ENCODE measurements at places on chromosomes 1 and 21. TPM values are rescaled to one million over a fixed set of nuclear protein-coding genes. Genes with fewer than 3 reads are reported as not detected.

The PLEKHN1 gene
- 0.16 TPM for total RNA-seq

The LMX1A gene
- 1.3 TPM for total RNA-seq

The EFHD2 gene
- 32.8 TPM for total RNA-seq

GRCh38 chr1:169115891-169116585 is 9.5 kb downstream of the ATP1B1 start:
- DNase-seq = peak; percentile 84

GRCh38 chr1:209513226-209513625 is 70.3 kb upstream of the CAMK1G start:
- DNase-seq = no peak

GRCh38 chr1:31771891-31772668 is 7.9 kb upstream of the ADGRB2 start:
- DNase-seq = no peak

- no peak for DNase-seq
Measured at GRCh38 chr1:44894591-44894990, 51.5 kb upstream of the PTCH2 start.

- no peak for DNase-seq
Measured at GRCh38 chr1:171769171-171769570, 12.3 kb upstream of the METTL13 start.

DNA sequence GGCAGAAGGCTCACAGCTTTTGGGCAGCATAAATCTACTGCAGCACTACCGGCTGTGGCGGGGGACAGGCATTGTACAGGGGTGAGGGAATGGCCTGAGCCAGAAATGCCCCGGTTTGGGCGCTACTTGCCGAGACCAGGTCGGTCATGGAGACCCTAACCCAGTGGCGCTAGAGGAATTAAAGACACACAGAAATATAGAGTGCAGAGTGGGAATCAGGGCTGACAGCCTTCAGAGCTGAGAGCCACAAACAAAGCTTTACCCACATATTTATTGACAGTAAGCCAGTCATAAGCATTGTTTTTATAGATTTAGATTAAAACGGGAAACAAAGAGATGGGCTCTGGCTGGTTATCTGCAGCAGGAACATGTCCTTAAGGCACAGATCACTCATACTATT is 101.8 kb downstream of the POU2F1 start:
- no peak for DNase-seq

- DNase-seq = no peak
Measured at GRCh38 chr21:34983680-34984086, 65.4 kb downstream of the RUNX1 start.

GRCh38 chr1:238621405-238621804 is 730.7 kb upstream of the ZP4 start:
- no peak for DNase-seq

DNA sequence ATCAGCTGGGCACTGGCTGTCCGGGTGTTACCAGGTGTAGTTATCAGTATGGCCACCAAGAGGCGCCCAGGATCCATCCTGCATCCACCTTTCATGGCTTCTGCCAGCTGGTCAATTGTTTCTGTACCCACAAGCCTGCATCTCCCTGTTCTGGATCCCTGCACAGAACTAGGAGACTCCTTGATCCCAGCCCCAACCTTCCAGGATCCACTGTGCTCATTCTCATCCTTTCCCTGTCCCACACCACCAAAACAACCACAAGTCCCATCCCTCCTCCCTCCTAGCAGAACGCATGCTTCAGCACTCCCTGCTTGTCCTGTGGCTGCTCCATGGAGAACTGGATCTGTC is 27.2 kb upstream of the FOXE3 start:
- DNase-seq = peak; percentile 58

DNA sequence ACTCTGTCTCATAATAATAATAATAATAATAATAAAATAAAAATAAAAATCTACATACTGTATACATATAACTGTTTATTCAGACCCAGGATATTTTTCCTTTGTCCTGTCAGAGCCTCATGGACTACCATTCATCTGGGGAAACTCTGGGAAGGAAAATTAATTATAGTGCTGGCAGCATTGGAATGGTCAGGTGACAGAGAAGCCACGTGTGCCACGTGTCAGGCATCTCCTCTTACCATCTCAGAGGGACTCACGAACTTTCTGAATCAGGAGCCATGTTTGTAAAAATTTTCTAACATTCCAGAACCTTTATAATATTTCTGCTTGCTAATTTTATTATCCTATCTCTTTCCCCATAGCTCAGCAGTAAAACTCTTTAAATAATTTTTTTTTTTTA is 97.8 kb upstream of the HNRNPU start:
- DNase-seq = no peak

The LHX8 gene
- not detected for total RNA-seq

The TBX19 gene
- total RNA-seq = 7.8 TPM

DNA sequence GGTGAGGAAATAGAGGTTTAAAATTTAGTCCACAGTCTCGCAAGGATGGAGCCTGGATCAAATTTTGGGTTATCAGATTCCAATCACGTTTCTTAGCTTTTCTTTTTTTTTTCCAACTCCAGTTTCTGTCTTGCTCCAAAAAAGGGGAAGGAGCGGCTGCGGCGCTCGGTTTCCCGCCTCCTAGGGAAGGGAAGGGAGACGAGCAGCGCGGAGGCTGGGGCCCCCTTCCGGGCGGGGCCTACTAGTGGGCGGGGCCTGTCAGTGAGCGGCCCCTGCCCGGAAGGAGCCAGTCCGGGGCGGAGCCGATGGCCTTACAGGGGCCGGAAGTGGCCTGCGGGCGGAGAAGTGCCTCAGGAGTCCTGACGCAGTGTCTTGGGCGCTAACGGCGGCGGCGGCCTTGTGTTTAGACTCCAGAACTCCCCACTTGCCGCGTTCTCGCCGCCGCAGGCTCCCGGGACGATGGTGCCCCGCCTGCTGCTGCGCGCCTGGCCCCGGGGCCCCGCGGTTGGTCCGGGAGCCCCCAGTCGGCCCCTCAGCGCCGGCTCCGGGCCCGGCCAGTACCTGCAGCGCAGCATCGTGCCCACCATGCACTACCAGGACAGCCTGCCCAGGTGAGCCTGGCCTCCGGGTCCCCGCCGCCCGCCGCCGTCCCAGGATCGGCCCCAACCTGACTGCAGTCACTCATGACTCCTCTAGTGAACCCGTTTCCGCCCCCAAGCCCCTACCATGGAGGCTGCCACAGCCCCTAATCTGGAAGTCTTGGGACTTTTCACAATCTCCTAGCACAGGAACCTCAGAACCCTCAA is at the start of gene CPT2:
CPT2 (plus strand) TSS at position 340 of the 806 bp plus-strand sequence; CDS start at position 460, 120 bp downstream.
- DNase-seq = peak; percentile 83

GRCh38 chr1:214709241-214709640 is 106.2 kb downstream of the CENPF start:
- no peak for DNase-seq

DNA sequence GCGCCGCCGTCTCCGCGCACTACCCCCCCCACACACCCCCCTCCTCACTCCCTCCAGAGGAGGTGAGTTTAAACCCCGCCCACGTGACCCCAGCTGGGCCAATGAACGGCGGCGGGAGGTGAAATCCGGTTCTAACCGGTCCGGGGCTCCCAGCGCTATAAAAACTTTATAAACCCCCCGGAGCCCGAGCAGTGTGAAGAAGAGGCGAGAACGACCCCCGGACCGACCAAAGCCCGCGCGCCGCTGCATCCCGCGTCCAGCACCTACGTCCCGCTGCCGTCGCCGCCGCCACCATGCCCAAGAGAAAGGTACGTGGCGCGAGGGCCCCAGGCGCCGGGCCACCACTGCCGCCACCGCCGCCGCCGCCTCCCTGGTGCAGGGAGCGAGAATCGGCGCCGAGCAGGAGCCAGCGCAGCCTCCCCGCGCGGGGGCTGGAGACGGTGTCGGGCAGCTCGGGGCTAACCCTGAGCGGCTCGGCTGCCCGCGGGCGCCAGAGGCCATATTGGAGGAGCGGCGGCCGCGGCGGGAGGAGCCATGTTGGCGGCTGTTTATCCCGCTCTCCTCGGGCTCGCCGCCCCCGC is at the start of gene HMGN2:
HMGN2 (plus strand) TSS at position 121 of the 581 bp plus-strand sequence; CDS start at position 294, 173 bp downstream.
- DNase-seq = peak; percentile 89

DNA sequence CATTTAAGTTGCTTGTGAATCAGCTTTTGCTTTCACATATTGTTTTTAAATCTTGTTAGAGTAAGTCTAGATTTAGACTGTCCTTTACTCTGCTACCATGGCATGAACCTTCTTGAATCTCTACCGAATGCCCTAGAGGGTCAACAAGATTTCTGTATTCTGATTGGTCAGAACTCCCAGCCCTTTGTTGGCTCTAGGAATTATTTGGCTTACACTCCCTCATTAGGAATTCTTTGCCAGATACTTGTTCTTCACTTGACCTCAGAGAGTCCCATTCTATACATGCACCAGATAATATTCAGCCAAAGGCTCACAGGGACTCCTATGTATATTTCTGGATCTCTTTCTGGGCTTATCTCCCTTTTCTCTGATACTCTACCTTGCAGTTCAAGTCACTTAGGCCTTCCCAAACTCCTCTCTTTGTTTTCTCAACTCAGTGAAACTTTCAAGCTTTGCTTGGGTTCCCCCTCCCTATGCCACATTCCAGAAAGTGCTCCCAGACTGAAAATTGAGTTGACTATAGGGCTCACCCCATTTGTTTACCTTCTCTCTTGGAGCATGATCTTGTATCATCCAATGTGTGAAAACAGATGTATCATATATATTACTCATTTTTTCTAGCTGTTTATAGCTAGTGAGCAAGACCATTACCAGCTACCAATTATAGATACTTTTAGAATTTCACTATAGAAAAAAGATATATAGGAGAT is 405.0 kb downstream of the PLPP3 start:
- DNase-seq = no peak

DNA sequence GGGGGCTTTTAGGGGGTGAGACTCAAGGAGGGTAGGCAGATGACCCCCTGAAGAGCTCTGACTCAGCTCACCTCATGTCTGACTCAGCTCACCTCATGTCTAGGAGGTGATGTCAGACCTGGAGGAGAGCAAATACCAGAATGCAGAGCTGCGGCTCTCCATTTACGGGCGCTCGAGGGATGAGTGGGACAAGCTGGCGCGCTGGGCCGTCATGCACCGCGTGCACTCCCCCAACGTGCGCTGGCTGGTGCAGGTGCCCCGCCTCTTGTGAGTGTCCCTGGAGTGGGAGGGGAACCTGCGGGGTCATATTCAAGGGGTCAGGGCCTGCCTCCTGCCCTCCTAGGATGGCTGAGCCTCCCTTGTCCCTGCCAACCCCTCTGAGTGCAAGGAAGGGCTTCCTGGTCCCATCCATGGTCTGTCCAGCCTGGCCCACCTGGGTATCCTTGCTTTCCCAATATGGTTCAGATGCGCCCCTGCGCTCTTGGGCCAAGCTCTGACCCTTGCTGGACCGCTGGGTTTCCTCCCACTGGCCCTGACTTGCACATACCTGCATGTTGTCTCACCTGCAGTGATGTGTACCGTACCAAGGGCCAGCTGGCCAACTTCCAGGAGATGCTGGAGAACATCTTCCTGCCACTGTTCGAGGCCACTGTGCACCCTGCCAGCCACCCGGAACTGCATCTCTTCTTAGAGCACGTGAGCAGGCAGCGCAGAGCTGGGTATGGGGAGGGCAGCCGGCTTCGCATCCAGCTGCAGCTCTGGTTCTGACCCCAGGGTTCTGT is 9.1 kb downstream of the AMPD2 start:
- no peak for DNase-seq

- no peak for DNase-seq
Measured at GRCh38 chr1:109149874-109150601, 36.1 kb downstream of the ELAPOR1 start.

- no peak for DNase-seq
Measured at GRCh38 chr21:30964283-30964682, 74.0 kb downstream of the KRTAP19-8 start.

- no peak for DNase-seq
Measured at GRCh38 chr1:30981172-30981571, 72.6 kb upstream of the SDC3 start.

The DEDD gene
- total RNA-seq = 39.0 TPM

DNA sequence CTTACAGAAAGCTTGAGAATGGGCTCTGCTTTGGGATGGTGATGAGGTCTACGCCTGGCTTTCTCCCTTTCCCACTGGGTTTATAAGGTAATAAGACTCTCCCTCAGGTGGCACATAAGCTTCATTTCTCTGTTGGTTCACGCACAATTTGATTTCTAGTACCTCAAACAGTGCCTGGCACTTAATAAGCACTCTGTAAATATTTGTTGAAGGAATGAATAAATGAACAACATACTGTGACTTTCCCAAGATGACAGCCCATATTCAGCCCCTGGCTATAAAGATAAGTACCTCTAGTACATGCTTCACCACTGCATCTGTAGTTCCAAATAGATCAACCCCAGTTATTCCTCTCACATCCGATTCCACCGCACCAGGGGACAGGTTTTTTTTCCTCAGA is 17.8 kb downstream of the COPA start:
- DNase-seq = no peak

- no peak for DNase-seq
Measured at GRCh38 chr1:220432408-220432807, 95.5 kb upstream of the MARK1 start.

DNA sequence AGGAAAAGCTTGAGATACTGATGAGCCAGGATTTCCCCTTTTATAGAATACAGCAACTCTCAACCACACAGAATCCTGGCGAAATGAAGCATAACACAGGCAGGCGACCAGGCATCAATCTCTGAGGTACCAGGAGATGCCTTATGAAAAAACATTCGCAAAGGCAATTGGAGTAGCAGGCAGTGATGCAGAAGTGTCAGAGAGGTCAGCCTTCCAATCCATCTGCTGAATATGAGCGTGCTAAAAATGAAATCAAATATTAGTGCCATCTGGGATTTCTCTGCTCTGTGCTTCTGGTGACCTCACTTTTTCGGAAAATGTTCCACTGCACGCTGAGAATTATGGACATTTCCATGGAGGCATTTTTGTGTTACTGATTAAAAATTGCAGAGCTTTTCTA is 258.8 kb downstream of the VAV3 start:
- DNase-seq = no peak

GRCh38 chr1:167328306-167328815 is 107.7 kb downstream of the POU2F1 start:
- no peak for DNase-seq

- no peak for DNase-seq
Measured at GRCh38 chr1:220888417-220888986, 9.3 kb downstream of the HLX start.

DNA sequence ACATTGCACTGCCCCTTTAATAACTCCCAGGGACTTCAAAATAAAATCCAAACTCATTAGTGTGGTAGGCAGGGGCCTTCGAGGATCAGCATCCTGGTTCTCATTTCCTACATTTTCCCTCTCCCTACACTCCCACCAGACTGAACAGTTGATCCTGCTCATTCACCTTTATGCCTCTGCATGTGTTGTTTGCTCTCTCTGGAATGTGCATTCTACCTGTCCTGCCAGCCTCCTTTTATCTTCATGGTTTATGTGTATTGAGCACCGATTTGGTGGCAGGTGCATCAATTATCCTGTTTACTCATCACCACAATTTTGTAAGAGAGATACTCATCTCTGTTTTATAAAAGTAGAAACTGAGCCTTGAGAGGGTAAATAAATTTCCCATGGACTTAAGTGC is 125.0 kb downstream of the ADSS2 start:
- no peak for DNase-seq

- DNase-seq = no peak
Measured at GRCh38 chr21:20943561-20943997, 54.6 kb upstream of the NCAM2 start.

GRCh38 chr1:6727535-6727934 is 25.9 kb upstream of the DNAJC11 start:
- DNase-seq = no peak

The C1orf185 gene
- total RNA-seq = not detected

The TNFAIP8L2 gene
- 6.9 TPM for total RNA-seq

Data from breast epithelium (tissue), 4 donors.